ENCODE measurements at places on chromosomes 1 and 21.

- no peak for DNase-seq
Observed at GRCh38 chr1:84143796-84144565, at the start of gene PRKACB. TSS of gene PRKACB (plus strand) at chr1:84144271. CDS start at chr1:84144362, 91 bp downstream.

DNA sequence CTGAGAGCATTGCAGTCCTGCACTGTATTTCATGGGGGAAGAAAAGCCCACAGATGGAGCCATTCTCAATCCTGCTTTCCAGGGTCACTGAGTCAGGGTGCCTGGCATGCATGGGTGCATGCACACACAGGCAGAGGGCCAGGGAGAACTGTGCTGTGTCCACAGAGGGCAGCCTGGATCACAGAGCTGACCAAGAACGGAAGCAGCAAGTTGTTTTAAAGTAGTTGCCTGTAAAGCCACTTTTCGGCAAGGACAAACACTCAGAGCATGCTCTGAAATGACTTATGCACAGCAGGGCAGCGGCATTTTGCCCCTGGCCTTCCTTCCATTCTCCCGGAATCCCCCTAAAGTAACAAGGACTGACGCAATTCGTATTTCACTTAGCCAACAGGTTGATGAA, 3.6 kb downstream of the ERG start:
- no peak for DNase-seq

GRCh38 chr1:230137337-230137815, 70.3 kb downstream of the GALNT2 start:
- DNase-seq: no peak

- no peak for DNase-seq
Observed at GRCh38 chr1:67955591-67955990, 94.8 kb downstream of the DIRAS3 start.

DNA sequence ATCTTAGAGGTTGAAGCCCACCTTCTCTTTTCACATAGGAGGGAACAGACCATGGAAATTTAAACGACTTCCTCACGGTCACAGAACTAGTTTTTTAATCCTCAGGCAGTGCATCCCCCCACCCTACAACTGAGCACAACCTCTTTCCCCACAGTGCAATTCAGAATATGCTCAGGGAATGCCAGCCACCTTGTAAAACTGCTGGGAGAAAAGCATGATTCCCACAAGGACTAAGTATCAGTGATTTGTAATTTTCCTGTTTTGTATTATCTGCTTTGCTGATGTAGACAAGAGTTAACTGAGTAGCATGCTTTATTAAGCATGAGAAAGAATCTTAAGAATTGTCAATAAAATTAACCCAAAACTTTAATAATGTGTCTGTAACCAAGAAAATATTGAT, 23.8 kb downstream of the TMEM50A start:
- DNase-seq: no peak

GRCh38 chr1:235745503-235746136, 96.0 kb upstream of the GNG4 start:
- no peak for DNase-seq

DNA sequence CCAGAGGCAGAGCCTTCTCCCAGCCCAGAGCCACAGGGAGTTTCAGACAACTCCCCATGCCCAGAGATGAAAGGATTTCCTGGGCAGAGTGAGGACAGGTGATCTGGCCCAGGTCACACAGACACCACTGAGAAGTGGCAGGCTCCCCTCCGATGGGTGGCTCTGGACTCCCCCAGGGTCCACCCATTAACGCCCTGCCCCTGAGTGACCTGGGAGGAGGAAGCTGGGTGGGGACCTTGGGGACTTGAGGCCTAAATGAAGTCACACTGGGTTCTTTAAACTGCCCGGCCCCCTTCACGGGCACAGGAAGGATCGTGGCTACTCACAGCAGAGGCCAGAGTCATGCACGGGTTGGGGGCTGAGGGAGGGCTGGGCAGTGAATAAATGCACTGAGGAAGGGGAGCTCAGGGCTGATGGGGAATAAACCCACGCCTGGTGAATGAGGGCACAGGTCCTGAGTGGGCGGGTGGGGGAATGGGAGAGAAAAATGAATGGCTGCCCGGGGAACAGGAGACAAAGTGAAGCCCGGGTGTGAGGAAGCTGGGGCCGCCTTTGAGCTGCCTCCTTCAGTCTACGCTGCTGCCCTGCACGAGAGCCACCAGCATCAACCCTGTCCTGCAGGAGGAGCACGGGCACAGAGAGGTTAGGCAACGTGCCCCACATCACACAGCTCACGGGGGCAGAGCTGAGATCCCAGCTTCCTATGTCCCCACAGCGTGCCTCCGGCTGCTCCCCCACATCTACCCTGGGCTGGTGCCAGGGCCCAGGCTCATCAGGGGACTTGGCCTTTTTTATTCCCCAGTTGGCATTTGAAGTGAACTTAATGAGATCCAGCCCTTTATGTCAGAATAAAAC, 404.3 kb downstream of the MATN1 start:
- no peak for DNase-seq

- DNase-seq: no peak
Observed at GRCh38 chr1:224739303-224739996, 123.3 kb downstream of the CNIH3 start.

DNA sequence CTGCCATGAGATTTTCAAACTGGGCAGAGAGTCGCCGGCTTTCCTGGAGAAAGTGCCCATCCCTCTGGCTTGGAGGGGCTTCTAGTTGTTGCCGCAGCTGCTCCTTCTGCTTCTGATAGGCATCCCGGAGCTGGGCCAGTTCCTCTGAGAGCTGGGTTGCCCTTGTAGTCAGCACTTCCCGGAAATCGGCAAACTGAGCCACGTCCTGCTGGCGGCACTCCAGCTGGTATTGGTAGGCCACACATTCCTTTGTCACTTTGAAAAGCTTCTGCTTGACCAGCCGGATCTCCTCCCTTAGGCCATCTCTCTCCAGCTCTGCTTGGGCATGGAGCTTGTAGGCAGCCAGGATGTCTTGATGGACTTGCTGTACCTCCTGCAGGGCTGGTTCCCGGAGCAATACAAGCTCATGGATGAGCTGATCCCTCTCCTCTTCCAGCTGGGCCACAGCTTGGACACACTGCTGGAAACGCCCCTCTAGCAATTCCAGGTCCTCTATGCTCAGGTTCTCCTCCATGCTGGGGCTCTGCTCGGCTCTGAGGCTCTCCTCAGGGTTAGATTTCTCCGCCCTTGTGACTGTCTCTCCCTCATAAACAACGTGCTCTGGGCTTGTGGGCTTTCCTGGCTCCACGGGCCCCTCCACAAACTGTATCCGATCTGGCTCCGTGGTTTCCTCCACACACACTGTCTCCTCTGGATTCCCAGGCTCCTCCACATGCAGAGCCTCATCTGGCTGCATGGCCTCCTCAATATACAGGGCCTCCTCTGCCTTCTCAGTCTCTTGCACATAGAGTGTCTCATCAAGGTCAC, 7.3 kb downstream of the SYNC start:
- DNase-seq: no peak

- DNase-seq: no peak
Observed at GRCh38 chr1:161258439-161259344, at the start of gene PCP4L1. TSS of gene PCP4L1 (plus strand) at chr1:161258745. CDS start at chr1:161258975, 230 bp downstream.

DNA sequence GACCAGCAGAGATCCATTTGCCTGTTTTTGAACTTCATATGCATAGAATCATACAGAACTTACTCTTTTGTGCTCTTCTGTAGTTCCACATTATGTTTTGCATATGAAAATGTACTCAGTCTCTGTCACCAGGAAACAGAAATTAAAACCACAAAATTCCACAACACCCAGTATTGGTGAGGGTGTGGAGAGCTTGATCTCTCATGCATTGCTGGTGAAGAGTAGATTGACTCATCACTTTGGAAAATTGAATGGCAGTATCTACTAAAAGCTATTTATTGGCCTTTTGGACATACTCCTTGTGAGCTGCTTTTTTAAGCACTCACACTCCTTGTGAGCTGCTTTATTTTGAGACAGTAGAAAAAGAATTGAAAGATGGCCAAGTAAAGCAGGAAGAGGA, 43.3 kb downstream of the VTCN1 start:
- no peak for DNase-seq

- DNase-seq: no peak
Observed at GRCh38 chr1:59214248-59215208, 82.4 kb upstream of the FGGY start.

GRCh38 chr1:214719207-214719606, 116.2 kb downstream of the CENPF start:
- DNase-seq: no peak

DNA sequence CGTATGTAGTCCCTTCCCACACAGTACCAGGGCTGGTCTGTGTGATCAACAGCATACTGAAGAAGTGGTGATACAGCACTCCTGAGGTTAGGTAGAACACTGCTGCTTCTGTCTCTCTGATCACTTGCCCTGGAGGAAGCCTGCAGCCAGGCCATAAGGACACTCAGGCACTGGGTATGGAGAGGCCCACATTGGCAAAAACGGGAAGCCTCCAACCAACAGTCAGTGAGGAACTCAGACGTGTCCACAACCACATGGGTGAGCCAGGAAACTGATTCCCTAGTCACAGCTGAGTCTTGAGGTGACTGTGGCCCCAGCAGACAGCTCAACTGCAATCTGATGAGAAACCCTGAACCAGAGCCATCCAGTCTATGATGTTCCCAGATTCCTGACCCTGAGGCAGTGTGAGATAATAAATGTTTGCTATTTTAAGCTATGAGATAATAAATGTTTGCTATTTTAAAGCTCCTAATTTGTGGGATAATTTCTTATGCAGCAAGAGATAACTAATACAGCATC, 62.5 kb downstream of the COQ8A start:
- no peak for DNase-seq

DNA sequence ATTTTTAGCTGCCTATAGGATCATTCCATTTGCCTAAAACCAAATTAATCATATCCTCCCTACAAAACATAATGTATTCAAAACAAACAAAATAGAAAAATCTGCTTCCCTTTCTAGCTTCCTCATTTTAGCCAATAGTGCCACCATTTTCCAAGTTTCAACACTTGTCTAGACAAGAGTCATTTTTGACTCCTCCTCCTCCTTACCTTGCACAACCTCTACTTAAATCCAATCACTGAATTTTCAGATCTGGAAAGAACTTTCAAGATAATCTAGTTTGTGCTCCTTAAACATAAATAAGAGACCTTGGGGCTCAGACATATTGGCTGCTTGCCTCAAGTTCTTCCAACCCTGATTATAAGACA, 7.4 kb downstream of the STX6 start:
- no peak for DNase-seq

- no peak for DNase-seq
Observed at GRCh38 chr1:84048820-84049219, 49.9 kb upstream of the TTLL7 start.

DNA sequence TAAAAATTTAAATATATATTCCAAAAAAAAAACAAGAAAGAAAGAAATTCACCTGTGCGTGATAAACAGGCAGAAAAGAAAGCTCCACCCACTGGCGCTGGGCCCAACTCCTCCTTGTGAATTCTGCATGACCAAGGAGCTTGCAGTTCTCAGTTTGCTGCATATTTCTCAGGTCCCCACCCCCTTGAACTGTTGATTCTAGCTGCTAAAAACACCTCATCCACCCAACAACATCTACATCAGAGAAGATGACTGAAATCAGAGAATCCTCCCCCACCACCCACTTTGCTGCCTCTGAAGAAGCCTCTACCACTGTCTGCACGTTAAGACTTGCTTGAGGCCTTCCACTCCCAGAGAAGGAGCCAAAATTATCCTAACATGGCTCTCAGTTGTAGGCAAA, 104.8 kb downstream of the RGS2 start:
- no peak for DNase-seq

- no peak for DNase-seq
Observed at GRCh38 chr1:30586671-30587070, 136.7 kb downstream of the MATN1 start.

DNA sequence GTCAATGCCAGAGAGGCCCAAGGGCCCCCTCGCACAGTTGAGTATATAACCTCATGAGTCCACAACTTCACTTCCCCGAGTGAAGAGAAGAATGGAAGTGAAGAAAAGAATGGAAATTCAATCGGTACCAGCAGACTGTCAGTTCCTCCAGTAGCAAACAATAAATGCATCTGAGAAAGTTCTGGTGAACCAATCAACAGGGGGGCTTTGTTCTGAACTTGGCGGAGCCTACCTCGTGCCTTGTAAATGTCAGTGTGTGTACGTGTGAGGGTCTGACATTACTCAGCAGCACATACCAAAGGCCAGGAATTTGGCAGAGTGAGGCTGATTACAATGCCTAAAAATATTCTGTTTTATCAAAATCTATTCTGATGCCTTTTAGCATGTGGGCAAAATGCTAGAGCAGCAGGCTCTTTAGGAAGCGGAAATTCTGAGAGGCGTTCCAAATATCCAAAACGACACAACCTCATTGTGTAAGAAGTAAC, 238.5 kb downstream of the LTN1 start:
- no peak for DNase-seq

- no peak for DNase-seq
Observed at GRCh38 chr1:182845379-182845778, 6.2 kb downstream of the DHX9 start.

GRCh38 chr1:29513357-29513756, 277.0 kb downstream of the PTPRU start:
- DNase-seq: no peak

DNA sequence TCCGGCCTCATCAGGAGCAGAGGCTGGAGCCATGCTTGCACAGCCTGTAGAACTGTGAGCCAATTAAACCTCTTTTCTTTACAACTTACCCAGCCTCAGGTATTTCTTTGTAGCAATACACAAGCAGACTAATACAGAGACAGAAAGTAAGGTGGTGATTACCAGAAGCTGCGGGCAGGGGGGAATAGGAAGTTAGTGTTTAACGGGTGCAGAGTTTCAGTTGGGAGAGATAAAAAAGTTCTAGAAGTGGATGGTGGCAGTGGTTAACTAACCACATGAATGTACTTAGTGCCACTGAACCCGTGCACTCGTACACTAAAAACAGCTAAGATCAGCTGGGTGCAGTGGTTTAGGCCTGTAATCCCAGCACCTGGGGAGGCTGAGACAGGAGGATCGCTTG, 80.4 kb upstream of the TARDBP start:
- DNase-seq: no peak

Measured in T follicular helper cell (primary cell).